ENCODE measurements at places on chromosomes 6 and 20.

- DNase-seq: no peak
Measured at GRCh38 chr6:160450849-160451248, 102.7 kb downstream of the SLC22A3 start.

DNA sequence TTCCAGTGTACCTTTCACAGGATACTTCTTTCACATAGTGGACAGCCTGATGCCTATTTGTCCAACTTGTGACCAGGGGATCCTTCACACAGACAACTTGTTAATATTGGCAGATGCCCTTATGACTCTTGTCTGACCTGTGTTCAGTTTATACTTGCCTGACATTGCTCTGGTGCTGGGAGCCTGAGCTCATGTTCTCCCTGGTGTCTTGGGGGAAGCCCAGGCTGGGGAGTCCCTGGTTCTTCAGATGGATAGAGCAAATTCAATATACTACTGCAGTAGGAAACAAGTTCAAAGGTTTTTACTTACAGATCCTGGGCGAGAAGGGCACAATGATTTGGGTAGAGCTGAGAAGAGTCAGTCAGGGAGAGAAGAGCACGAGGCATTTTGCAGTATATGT is 76.1 kb downstream of the NKAIN2 start:
- DNase-seq: no peak

GRCh38 chr20:9422321-9423057 is 91.9 kb upstream of the LAMP5 start:
- no peak for DNase-seq

GRCh38 chr6:86969573-86969972 is 32.2 kb downstream of the HTR1E start:
- no peak for DNase-seq

- DNase-seq: no peak
Measured at GRCh38 chr6:99364026-99364425, 14.6 kb upstream of the FAXC start.

DNA sequence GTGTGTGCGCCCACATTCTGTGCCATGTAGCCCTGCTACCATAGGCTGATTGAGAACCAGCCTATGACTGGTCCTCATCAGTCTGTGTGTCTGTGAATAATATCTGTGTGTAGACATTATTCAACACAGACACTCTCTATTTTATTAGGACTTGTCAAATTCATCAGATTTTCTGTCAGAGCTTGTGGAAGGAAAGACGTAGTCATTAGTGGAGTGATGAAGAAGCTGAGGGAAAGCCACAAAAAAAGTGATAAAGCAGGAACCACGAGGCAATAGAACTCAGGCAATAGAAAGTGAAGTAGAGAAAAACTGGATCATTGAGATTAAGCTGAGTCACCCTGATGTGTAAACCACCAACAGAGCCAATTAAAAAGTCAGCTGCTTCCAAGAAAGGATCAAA is 122.2 kb upstream of the MARCKS start:
- no peak for DNase-seq

GRCh38 chr6:133241086-133241900 is at the start of gene EYA4:
EYA4 (plus strand) TSS chr6:133241357; CDS start chr6:133274781, 33,424 bp downstream.
- DNase-seq: peak; percentile 65

DNA sequence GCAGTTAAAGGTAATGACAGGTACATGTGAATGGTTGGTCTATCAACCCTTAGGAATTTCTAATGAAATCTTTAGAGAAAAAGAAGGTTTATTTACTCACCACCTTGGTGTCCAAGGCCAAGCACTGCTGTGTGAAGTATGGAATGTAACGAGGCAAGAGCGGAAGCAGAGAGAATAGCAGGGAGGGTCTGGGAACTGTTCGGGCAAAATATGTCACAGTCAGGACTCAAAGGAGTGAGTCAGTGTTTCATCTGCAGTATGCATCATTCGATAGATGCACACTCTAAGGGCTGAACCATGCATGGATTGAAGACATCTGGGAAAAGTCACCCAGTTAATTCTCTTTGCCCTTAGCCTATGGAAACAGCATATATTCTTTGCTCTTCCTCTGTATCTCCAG is 33.2 kb downstream of the ADGRF5 start:
- no peak for DNase-seq

GRCh38 chr20:19887556-19888268 is 129.4 kb upstream of the NAA20 start:
- DNase-seq: peak; percentile 38
